GM12878 (cell line): ENCODE measurements at places on chromosomes 2 and 18. TPM values are rescaled to one million over a fixed set of nuclear protein-coding genes. Genes with fewer than 3 reads are reported as not detected.

Gene SDC1
- polyA plus RNA-seq = 33.7 and 33.8 TPM in 2 replicates

Gene CKAP2L
- 27.4 and 28.4 TPM in 2 replicates for polyA plus RNA-seq

Gene FAM228A
- polyA plus RNA-seq = not detected in 2 replicates

Gene DNAJC27
- 2.7 and 2.9 TPM in 2 replicates for polyA plus RNA-seq

Gene AGAP1
- 0.06 TPM in 1 of 2 replicates, not detected in the other for polyA plus RNA-seq

Gene SH3BP4
- polyA plus RNA-seq = not detected in 2 replicates

Gene ARHGAP15
- polyA plus RNA-seq = 65.9 and 66.9 TPM in 2 replicates

Gene ERBB4
- 0.23 TPM in 1 of 2 replicates, not detected in the other for polyA plus RNA-seq

Gene CBLN2
- 0.10 and 0.16 TPM in 2 replicates for polyA plus RNA-seq

Gene B3GNT7
- 4.5 TPM in 2 replicates for polyA plus RNA-seq

Gene CCDC148
- 0.07 and 0.18 TPM in 2 replicates for polyA plus RNA-seq

Gene ACVR2A
- polyA plus RNA-seq = 2.1 and 3.0 TPM in 2 replicates

Gene ILKAP
- polyA plus RNA-seq = 62.8 and 64.8 TPM in 2 replicates

Gene ONECUT2
- polyA plus RNA-seq = 0.01 TPM in 2 replicates

Gene VPS4B
- polyA plus RNA-seq = 34.2 and 34.5 TPM in 2 replicates

Gene COLEC11
- not detected in 2 replicates for polyA plus RNA-seq
